Natural killer cell treated with Interleukin-12 subunit alpha and Interleukin-12 subunit beta and Interleukin-15 and Interleukin-18, amount 100 ng/mL, for 72 hours (primary cell): ENCODE measurements at places on chromosomes 3 and 15.

DNA sequence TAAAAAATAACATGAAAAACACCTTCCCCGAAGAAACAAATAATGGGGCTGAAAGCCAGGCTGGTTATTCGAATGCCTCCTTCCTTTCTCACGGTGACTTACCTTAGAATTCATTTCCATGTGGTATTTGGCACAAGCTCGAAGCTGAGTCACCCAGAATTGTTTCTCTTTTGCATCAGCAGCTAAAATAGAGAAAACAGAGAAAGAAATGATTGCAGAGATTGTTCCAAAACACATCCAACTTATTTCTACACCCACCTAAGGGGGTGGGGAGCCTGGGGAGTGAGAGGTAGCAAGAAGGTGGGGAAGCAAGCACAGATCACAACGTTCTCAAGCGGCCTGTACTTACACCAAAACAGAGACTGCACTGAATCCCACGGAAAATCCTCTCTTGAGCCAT lies 104.7 kb downstream of the OSBPL10 start:
- no peaks in the 10 kb centered on the region for H3K36me3 ChIP-seq
- no peak for DNase-seq
- peaks cover 8% of the 10 kb centered on the region for H3K27me3 ChIP-seq

DNA sequence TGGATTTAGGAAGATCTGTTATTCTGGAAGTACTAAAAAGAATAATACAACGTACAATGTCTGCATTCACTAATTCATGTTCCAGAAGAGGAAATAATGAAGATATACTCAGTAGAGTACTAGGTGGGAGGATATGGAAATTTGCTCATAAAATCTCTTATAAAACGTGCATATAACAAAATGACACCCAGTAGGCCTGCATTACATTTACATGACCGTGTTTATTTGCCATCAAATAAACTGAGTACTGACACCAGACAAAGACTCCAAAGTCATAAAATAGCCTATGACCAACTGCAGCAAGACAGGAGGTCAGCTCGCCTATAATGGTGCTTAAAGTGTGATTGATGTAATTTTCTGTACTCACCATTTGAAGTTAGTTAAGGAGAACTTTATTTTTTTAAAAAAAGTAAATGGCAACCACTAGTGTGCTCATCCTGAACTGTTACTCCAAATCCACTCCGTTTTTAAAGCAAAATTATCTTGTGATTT lies 60.4 kb downstream of the DCUN1D1 start:
- H3K27me3 ChIP-seq: no peaks in the 10 kb centered on the region
- peaks cover under 1% of the 10 kb centered on the region for H3K36me3 ChIP-seq
- no peak overlapping the region for H3K4me3 ChIP-seq
- peaks cover 3% of the 10 kb centered on the region for H3K4me1 ChIP-seq
- H3K27ac ChIP-seq: no peak overlapping the region
- DNase-seq: no peak

DNA sequence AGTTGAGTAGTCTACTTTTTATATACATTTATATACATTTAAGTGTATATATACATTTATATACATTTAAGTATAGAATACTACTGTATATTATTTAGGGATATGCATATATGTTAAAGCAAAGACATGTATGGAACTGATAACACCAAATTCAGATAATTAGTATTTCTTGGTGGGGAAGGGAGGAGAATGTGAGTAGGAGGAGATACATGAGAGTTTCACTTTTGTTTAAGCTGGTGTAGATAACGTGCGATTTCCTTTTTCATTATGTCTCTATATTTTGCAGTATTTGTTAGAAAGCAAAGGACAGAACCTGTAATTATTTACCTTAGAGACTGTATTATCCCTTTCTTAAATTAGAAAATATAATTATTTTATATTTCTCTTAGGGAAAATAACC lies 16.6 kb upstream of the NIT2 start:
- H3K36me3 ChIP-seq: no peaks in the 10 kb centered on the region
- peak overlapping the region; percentile 32 for H3K4me3 ChIP-seq
- DNase-seq: no peak
- H3K27ac ChIP-seq: no peak overlapping the region
- no peaks in the 10 kb centered on the region for H3K27me3 ChIP-seq

DNA sequence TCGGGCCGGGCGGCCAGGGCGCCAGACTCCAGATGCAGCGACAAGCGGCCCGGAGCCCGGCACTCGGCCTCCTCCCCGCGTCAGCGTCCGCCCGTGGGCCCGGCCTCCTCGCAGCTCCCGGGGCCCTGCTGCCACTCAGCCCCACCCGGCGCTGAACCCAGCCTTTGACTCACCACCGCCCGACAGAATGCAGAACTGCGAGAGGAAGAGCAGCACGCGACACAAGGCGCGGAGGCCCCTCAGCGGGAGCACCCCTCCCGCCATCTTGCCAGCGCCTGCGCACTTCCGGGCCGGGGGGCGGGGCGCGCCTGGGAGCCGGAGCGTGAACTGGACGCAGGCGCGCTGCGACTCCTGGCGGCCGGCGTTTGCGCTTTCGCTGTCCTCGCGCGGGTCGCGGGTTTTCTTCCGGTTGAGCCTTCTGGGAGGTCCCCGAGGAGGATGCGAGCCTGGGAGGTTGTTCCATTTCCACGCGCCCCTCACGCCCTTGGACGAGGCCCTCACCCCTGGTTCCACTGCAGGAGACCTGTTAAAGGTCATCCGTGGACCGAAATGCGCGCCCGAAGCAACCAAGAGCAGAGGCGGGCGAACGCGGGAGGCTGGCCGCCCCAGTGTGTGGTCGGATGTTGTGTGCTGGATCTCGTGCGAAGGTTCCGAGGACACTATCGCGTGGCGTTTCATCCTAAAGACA lies at the start of gene TM2D3:
TSS of gene TM2D3 (minus strand) at position 284 of the 688 bp plus-strand sequence. CDS start at position 264, 20 bp downstream.
- peak; percentile 96 for DNase-seq
- no peaks in the 10 kb centered on the region for H3K27me3 ChIP-seq
- peaks cover 24% of the 10 kb centered on the region for H3K4me1 ChIP-seq
- H3K36me3 ChIP-seq: peaks cover 11% of the 10 kb centered on the region
- H3K4me3 ChIP-seq: peak within 1 kb of the TSS; percentile 87

DNA sequence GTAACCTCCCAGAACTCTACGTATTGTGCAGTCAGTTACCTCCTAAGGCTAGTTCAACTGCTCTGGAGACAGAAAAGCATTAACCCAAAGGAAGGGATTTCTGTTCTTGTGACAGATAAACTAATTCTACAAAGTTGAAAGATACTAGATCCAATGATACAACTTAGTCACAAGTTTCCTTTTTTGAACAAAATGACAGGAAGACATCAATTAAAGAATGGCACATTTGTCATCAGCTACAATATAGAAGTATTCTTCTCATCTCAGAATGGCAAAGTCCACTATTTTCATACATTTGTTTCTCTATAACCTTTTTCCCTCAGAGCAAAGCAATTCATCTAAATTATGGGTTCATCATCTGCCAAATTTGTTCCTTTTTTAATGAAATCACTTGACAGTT lies 43.7 kb downstream of the ISL2 start:
- H3K27ac ChIP-seq: no peak overlapping the region
- DNase-seq: no peak
- no peaks in the 10 kb centered on the region for H3K27me3 ChIP-seq
- no peaks in the 10 kb centered on the region for H3K4me1 ChIP-seq
- H3K4me3 ChIP-seq: no peak overlapping the region

DNA sequence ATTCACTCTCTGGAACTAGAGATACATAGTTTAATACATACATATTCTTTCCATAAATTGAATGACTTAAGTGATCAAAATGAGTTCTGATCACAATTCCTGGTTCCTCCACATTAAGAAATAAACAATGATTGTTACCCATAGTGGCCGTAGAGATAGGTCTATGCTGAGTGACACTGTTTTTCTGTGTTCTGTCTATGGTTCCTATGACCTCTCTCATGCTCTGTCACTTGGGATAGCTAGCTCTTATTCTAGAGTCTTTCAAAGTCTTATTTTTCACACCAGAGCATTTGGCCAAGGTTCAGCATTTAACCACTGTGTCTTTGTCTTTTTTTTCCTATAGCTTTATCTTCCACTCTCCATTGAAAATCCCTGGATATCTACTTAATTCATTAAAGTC lies 132.4 kb downstream of the GOLGA6L6 start:
- peaks cover under 1% of the 10 kb centered on the region for H3K36me3 ChIP-seq
- no peak overlapping the region for H3K4me3 ChIP-seq
- H3K27me3 ChIP-seq: peaks cover under 1% of the 10 kb centered on the region
- H3K27ac ChIP-seq: no peak overlapping the region
- H3K4me1 ChIP-seq: no peaks in the 10 kb centered on the region

DNA sequence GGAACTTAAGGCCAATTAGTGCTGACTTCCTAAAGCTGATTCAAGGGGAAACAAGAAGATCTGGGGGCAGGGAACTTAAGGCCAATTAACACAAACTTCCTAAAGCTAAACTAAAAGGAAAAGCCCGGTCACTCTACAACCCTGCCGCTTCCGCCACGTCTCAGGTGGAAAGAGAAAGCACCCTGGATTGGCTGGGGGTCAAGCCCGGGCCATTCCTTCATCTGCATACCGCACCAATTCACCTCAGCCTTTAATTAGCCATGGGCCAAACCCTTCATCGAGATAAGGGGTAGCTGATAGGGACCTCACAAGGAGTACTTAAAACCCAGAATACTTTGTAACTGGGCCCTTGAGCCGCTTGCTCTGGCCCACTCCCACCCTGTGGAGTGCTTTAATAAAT lies 14.4 kb downstream of the TMPRSS7 start:
- no peaks in the 10 kb centered on the region for H3K36me3 ChIP-seq
- no peak overlapping the region for H3K4me3 ChIP-seq
- peaks cover 15% of the 10 kb centered on the region for H3K27me3 ChIP-seq
- no peaks in the 10 kb centered on the region for H3K4me1 ChIP-seq

DNA sequence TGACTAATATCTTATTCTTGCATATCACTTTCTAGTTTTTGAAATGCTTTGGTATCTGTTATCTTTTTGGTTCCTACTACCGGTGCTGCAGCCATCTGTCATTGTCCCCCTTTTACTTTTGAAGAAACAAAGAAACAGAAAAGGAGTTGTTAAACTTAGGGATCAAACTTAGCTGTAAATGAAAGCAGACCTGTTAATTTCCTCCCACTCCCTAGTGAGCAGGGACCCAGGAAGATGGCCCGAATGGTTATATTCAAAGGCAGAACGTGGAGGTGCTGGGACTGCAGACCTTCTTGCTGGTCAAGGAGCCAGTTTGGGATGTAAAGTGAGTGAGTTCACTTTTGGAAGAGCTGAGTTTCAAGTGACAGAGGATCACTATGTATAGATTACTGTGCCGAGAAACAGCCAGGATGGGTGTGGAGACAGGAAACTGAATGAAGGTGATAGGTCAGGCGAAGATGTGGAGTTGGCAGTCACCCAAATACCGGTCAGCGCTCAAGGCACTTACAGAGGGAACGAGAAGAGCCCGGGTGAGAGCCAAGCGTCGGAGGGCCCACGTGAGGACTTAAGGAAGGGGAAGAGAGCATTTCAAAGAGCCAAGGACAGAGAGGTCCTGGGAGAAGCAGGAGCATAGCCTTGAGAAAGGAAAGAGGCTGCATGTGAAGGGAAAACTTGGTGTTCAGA lies 20.1 kb downstream of the KBTBD8 start:
- no peak overlapping the region for H3K4me3 ChIP-seq
- no peak overlapping the region for H3K27ac ChIP-seq
- peaks cover 12% of the 10 kb centered on the region for H3K4me1 ChIP-seq
- no peaks in the 10 kb centered on the region for H3K27me3 ChIP-seq
- no peak for DNase-seq
- no peaks in the 10 kb centered on the region for H3K36me3 ChIP-seq
